ENCODE measurements at places on chromosomes 1 and 21.

DNA sequence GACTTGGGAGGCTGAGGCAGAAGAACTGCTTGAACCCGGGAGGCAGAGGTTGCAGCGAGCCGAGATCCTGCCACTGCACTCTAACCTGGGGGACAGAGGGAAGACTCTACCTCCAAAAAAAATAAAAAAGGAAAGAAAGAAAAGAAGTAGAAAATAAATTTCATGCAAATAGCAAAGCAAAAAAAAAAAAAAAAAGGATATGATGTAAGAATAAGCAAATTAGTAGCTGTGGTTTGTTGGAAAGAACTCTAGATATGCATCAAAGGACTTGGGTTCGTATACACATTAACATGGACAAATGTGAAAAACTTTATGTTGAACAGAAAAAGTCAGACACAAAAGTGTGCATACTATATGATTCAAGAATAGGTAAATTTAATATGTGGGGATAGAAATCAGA, 11.9 kb downstream of the WASF2 start:
- no peak for DNase-seq

DNA sequence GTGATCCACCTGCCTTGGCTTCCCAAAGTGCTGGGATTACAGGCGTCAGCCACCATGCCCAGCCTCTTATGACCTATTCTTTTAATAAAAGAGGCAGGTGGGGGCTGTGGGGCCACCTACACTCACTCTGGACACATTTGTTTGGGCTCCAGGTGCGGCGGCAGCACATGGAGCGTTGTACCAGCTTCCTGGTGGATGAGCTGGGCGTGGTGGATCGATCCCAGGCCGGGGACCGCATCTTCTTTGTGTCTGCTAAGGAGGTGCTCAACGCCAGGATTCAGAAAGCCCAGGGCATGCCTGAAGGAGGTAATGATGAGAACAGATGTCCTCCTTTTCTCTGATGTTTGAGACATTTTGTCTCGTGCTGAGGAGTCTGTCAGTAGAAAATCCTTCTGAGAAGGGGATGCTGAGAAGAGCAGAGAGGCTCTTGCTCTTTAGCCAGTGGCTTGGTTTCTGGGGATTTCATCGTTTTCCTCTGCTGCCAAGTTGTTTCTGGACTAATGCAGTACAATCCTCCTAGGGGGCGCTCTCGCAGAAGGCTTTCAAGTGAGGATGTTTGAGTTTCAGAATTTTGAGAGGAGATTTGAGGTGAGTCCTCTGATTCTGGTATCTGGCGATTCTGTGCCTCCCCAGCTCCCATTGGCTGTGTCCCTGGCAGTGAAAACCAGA, 17.9 kb upstream of the MIIP start:
- DNase-seq, result no peak

- DNase-seq, result no peak
These were observed 14.1 kb downstream of the PDXK start for GRCh38 chr21:43733060-43733459.

- DNase-seq, result no peak
These were observed 15.6 kb downstream of the PDE9A start for GRCh38 chr21:42669041-42669440.

DNA sequence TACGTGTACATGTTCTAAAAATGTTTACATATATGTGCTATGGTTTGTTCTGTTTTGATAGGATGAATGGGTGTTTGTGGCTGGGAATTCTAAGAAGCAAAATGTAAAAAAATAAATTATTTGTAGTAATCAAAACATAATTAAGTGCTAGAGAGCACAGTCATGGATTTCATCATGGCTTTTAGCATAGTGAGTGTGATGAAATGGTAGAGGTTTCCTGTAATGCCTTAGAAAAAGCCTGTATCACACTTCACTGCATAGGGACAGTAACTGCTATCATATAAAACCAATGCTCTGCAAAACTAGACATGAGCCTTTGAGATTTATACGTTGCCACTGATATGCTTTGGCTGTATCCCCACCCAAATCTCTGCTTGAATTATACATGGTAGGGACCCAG, 99.8 kb downstream of the PTGER3 start:
- no peak for DNase-seq

DNA sequence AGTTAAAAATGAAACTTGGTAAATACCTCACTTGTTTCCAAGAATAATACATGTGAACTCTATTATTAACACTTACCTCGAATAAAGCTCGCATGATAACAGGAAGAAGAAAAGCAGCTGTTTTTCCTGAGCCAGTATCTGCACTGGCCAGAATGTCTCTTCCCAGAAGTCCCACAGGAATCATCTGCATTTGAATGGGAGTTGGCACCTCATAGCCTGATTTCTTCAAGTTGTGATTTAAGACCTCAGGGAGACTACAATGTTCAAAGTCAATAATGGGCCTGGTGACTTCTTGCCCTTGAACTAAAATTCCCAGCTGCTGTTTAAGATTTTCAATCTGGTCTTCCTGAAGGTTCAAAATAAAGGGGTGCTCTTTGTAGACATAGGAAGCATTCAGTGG, 3.8 kb downstream of the DDX59 start:
- DNase-seq, result no peak

GRCh38 chr1:30286241-30286987, 437.0 kb downstream of the MATN1 start:
- no peak for DNase-seq

Data from stimulated activated CD8-positive, alpha-beta memory T cell treated with anti-CD3 and anti-CD28 coated beads, Interleukin-15, amount 100 ng/mL, for 48 hours (primary cell).